ENCODE measurements at places on chromosomes 13 and 19. TPM values are rescaled to one million over a fixed set of nuclear protein-coding genes. Genes with fewer than 3 reads are reported as not detected.

ZNF211 gene
- total RNA-seq = 9.0 TPM

FCHO1 gene
- 0.63 TPM for total RNA-seq

BCL3 gene
- total RNA-seq = 3.8 TPM

NOVA2 gene
- total RNA-seq = 5.1 TPM

PRX gene
- total RNA-seq = 0.90 TPM

Data from dermis microvascular lymphatic vessel endothelial cell (primary cell).